DMS 273 treated with DMSO at 0.1 percent for 48 hours (cell line): ENCODE measurements at places on chromosomes 7 and 10.

GRCh38 chr10:42551582-42552187 is 86.7 kb downstream of the ZNF33B start:
- DNase-seq, result no peak

DNA sequence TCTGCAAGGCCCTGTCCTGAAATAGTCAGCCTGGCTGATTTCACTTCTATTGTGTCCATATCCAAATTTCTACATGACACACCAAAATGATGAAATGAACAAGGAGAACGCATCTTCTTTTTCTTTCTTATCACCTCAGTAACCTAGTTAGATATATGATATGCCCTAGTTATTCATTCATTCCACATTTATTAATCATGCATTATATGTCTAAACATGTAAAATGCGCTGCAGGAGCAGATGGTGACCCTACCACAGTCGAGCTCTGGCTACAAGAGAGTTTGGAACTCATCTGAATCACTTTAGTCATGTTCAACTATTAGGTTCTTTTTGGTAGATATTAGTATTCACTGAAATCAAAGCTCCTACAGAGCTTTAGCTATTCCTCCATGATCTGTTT is 31.8 kb upstream of the VPS41 start:
- no peak for DNase-seq

DNA sequence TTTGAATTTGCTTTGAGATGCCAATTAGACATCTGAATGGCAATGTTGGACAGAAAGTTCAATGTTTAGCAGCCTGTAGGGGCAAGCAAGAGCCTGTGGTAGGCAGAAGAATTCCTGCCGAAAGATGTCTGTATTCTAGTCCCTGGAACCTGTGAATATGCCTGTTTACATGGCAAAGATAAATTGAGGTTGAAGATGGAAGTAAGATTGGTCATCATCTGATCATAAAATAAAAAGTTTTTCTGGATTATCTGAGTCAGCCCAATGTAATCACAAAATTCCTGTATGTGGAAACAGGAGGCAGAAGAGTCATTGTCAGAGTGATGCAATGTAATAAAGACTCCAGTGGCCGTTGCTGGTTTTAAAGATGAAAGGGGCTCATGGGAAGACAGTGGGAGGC is 430.5 kb downstream of the MDFIC start:
- DNase-seq, result no peak

- DNase-seq, result no peak
These were observed 97.7 kb downstream of the USP6NL start for GRCh38 chr10:11513727-11514126.

GRCh38 chr10:129505500-129506075 is 38.5 kb downstream of the MGMT start:
- no peak for DNase-seq

DNA sequence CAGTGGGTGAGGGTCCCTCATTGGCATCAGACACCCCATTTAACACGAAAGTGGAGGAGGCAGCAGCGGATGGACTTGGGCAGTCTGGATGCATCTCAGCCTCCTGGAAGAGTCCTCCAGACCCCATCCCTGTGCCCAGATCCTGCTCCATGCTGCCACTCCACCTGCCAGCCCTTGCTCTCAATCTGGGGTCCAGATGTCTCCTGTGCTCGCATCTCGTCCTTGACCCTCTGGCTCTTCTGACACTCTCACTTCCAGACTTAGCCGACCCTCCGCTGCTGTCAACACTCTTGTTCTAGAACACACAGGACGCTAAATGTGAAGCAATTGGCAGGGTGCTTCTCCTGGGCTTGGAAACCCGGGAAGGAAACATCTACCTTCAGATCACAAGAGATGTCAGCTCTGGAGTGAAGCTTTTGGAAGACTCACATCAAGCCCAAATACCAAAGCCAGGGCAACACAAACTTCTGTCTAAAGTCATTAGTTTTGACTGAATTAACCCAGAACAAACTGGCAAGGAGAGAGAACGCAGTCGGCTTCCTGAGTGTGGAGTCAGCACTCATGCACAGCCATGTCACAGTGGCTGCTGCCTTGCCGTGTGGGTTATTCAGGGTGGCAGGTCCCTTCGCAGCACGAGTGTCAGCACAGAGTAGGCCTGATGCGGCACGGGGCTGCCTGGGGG is 379.1 kb downstream of the TCERG1L start:
- DNase-seq, result no peak

DNA sequence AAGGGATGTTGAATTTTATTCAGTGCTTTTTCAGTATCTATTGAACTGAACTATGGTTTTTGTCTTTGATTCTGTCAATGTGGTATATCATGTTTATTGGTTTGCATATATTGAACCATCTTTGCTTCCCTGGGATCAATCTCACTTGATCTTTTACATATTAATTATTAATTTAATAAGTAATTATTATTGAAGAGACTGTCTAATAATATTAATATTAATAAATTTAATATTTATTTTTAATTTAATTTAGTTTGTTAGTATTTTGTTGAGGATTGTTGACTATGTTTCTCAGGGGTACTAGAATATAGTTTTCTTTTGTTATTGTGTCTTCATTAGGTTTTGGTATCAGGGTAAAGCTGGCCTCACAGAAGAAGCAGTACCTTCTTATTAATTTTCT is 26.5 kb upstream of the TRA2A start:
- DNase-seq, result no peak

DNA sequence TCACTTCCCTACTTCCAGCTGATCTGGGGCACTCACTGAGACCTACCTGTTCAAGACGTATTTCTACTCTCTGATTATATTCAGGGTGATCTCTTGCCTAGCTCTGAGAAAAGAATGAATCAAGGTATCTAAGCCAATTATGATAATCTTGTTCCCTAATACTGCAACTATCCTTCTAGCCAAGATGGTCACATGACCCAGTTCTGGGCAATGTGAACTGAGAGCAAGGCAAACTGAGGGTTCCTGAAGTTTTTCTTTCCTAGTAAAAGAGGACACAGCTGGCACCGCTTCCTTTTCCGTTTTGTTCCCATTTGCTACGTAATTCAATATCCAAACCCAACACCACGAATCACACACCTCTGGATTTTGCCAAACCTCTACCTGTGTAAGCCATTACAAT is 5.9 kb upstream of the GPAM start:
- no peak for DNase-seq

- DNase-seq, result no peak
These were observed 2.6 kb downstream of the KIF11 start for GRCh38 chr10:92595505-92595904.

DNA sequence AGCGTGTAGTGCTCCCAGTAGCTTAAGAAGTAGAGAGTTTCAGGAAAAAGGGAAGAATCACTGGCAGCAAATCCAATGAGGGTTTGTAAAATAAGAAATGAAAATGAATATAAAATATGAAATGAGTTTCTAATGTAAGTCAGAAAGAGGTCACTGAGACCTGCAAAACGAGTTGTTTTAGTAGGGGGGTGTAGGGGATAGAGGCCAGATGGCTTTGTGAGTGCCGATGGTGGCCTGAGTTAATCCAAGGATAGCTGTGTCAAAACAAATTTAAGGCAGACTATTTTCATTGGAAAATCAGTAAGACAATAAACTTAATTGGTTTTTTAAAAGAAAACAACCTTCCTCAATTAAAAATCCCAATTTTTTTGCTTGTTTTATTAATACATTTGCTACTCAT is 745 bp upstream of the ASB15 start:
- no peak for DNase-seq

DNA sequence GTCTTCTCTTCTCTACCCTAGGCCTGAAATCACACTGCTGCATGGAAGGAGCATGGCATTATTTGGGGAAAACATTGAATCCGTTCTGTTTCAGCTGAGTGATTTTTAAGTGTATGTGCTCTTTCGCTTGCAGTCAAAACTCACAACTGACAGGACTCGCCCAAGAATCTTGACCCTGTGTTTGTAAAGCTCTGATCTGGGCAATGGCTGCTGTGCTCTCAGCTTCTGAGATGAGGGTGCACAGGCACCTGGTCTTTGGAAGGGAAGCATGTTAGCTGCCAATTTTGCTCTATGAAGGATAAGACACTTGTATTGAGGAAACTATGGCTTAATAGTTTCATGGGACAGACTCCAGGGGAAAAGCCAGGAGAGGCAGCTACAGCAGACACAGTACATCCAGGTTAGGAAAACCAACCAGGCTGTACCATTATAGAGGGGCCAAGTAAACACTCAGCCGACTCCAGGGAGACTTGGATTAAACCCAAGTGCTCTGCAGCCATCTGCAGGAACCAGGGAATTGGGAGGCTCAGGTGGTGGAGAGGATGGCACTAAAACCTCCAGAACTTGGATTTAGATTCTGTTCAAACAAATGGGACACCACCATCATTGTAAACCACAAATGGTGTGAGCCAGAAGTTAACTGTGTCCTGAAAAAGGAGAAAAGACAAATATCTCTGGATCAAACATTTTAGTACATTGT is 43.3 kb downstream of the LYZL1 start:
- no peak for DNase-seq

GRCh38 chr7:150744041-150744656 is 6.9 kb downstream of the GIMAP5 start:
- DNase-seq, result no peak

DNA sequence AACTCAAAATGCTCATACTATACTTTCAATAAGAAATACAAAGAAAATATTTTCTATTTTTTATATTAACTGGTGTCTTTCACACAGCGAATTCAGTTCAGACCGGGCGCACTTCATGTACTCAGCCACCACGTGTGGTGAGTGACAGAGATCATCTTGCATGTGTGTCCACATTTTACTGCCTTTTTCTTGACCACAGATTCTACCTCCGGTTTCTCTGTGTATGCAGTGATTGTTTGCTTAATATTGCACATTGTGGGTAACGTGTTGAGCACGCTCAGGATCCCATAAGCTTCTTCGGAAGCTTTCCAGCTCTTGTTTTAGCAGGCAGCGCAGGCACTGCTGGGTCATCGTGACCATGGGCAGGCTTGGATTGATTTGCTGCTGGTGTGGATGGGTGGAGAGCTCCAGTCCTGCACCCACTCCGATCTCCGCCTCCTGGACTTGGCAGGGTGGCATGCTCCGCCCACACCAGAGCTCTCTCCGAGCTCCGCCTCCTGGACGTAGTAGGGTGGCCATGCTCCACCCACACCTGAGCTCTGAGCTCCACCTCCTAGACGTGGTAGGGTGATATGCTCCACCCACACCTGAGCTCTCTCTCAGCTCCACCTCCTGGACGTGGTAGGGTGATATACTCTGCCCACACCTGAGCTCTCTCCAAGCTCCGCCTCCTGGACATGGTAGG is 253.3 kb downstream of the DIP2C start:
- DNase-seq, result no peak

GRCh38 chr10:31620226-31621151 is 301.5 kb downstream of the ZEB1 start:
- DNase-seq, result peak; percentile 27

DNA sequence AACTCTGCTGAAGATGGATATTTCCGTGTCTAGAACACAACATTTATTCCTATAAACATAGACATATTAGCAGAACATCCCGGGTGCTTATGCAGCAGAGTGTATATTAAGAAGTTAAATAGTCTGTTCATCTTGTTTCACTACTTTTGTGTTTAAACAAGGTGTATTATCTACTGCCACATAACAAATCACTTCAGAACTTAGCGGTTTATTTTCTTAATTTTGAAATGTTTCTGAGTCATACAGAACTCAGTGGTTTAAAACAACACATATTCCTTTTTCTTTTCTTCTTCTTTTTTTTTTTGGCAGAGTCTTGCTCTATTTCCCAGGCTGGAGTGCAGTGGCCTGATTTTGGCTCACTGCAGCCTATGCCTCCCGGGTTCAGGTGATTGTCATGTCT is 25.8 kb downstream of the DENND10 start:
- DNase-seq, result no peak

DNA sequence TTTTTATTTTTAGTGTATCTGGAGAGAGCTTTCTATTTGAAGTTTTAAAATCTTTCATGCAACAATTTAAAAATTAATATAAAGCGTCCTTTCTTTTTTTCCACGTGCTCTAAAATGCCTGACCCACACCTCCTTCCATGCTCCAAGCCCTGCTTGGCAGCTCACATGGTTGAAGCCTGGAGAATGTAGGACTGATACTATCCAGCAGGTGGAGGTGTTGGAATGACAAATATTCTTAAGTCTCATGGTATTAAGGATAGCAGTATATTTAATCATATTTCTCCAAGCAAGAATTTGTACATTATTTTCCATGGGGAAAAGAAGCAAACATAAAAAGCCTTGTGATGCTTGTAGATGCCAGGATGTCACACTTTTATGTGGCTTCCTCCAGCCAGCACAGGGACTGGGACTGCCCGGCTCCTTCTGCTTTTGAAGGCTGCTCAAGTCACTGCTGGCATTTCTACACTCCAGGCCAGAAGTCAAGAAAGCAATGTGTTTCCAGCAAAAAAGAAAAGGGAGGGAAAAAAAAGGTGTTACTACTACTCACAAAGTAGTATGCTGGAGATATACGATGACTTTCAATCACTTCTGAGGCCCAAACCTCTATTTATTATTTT is 49.7 kb downstream of the BZW2 start:
- DNase-seq, result no peak

DNA sequence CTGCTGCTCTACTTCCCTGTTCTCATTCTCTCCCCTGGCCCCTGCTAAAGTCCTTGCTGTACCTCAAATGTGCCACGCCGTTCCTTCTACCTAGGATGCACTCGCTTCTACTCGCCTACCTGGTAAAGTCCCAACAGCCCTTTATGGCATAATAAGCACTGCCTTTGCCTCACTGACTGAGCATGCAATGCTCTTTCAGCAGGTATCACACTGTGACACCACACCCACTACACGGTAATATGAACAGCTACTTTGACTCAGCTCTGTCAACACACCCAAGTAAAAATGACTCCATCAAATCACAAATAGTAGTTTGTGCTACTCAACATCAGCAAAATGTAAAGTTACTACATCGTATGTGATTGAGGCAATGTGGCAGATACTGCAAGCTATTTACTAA is 37.6 kb downstream of the FAM204A start:
- DNase-seq, result no peak

GRCh38 chr10:76301211-76301610 is 869.8 kb downstream of the LRMDA start:
- no peak for DNase-seq

- DNase-seq, result no peak
These were observed 11.3 kb downstream of the CHCHD3 start for GRCh38 chr7:133070562-133070961.
